ENCODE measurements at places on chromosomes 3 and 15.

- no peak for DNase-seq
Observed at GRCh38 chr15:99157456-99157855, 52.6 kb downstream of the SYNM start.

GRCh38 chr15:68368731-68369435, 63.1 kb downstream of the ITGA11 start:
- DNase-seq, result no peak

- DNase-seq, result no peak
Observed at GRCh38 chr3:100002599-100003350, 111.5 kb downstream of the FILIP1L start.

DNA sequence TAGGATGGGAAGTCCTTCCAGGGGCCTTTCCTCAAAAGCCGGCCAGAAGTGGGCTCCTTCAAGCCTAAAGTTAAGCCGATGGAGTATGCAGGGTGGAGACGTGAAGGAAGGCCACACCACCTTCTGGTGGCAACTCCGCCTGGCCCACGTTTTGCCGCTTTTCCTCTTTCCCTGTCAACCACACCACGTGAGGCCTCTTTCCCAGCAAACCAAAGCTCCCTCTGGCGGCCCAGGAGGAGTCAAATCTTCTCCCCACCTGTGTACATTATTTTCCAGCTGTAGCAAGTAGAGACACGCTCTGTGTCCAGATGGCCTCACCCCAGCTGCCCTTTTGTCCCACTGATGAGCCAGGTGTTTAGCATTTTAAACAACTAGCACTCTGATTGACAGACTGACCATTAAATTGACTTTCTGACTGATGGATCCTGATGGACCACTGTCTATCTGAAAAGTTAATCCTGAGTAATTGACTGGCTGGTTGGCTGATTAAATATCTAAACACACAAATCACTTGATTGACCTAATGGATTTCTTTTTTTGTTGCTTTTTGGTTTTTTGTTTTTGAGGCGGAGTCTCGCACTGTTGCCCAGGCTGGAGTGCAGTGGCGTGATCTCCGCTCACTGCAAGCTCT, 59.6 kb upstream of the ZBTB38 start:
- no peak for DNase-seq

DNA sequence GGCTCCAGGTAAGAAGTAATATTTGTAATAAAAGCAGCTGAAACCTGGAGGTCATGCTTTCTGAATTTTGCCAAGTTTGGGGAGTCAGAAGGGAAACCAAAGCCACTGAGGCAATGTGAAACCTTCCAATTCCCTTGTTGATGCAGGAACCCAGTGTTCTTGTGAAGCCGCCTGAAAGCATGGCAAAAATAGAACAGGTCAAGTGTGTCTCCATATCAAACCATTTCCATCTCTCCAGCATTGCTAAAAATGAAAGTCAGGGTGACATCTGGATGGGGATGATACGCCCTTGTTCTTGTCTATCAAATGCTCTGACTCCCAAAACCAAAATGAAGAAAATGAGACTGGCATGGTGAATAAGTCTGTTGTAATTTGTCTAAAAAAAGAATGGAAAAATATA, 362.5 kb downstream of the VPS13C start:
- DNase-seq, result no peak

- no peak for DNase-seq
Observed at GRCh38 chr3:177470197-177470941, 273.1 kb upstream of the TBL1XR1 start.

DNA sequence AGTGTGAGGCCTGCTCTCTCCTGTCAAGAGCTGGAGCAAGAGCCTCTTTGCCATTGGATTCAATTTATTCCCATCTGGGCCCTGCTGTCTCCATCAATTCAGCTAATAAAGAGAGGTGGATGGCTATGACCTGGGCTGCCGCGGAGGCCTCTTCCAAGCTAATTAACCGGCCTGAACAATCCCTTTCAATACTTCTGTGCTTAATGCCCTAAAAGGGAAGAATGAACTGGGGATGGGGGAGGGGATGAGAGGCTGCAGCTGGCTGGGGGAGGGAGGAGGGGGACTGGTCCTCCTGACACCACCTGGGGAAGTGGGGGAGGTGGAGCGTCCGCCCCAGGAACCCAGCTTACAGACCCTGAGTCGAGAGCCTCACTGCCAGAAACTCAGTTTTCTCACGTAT, 33.4 kb upstream of the PRR23E start:
- DNase-seq, result no peak

DNA sequence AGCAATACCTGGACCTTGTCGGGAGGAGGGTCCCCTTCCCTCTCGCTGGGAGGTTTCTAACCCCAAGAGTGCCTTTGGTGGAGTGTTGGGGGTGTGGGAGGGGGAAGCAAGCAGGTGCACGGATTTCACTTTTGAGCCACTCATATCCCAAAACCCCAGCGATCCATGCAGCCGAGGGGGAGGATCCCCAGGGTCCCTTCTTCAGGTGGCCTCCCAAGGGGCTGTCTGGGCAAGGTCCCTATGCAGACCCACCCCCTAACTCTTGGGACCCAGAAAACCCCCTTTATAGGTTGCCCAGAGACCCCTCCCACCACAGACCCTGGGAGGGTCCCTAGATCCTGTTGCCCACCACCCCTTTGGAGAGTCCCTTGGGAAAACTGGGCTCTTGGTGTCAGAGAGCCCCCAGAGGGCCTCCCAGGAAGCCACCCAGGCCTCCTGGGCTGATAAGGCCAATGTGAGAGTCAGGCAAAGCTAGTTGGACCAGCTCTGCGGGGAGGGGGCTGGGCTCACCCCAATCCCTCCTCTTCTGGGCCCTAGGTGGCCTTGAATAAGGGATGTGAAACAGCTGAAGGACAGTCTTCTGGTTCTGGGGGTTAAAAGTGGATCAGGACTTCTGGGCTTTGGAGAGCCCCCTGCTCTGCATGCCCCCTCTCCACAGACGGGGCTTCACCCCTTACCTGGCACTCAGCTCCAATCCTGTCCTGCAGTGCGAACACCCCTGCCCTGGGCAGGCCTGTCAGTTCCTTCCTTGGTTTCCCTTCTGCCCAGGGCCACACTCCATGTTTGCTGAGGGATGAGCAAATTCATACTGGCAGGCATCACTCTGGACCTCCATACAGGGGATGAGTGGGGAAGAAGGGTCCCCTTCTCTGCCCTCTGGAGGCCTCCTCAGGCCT, 932 bp upstream of the PLCD1 start:
- no peak for DNase-seq

- DNase-seq, result no peak
Observed at GRCh38 chr3:194781617-194782016, 95.9 kb downstream of the FAM43A start.

Data from CD4-positive, alpha-beta T cell treated with Interleukin-15 for 1 hour (primary cell).